Type B pancreatic cell (in vitro differentiated cells): ENCODE measurements at places on chromosomes 12 and 14. TPM values are rescaled to one million over a fixed set of nuclear protein-coding genes. Genes with fewer than 3 reads are reported as not detected.

KRT3 gene
- 0.68 and 2.3 TPM in 2 replicates for total RNA-seq

FOS gene
- total RNA-seq: 214 and 974 TPM in 2 replicates

TOGARAM1 gene
- 20.2 and 21.2 TPM in 2 replicates for total RNA-seq

MGST1 gene
- total RNA-seq: 71.6 and 150 TPM in 2 replicates

TEX22 gene
- 0.76 and 4.1 TPM in 2 replicates for total RNA-seq

SIX1 gene
- total RNA-seq: 1.00 and 32.6 TPM in 2 replicates

RPS26 gene
- total RNA-seq: 20.2 and 38.7 TPM in 2 replicates

TRPV4 gene
- total RNA-seq: 2.1 and 3.1 TPM in 2 replicates

KRT6C gene
- 0.19 and 0.31 TPM in 2 replicates for total RNA-seq

TMPRSS12 gene
- 0.45 TPM in 1 of 2 replicates, not detected in the other for total RNA-seq

BRI3BP gene
- total RNA-seq: 18.1 and 19.0 TPM in 2 replicates

NEUROD4 gene
- total RNA-seq: 1.6 and 3.3 TPM in 2 replicates

FOXN4 gene
- 2.0 and 2.6 TPM in 2 replicates for total RNA-seq

ERBB3 gene
- total RNA-seq: 76.5 and 176 TPM in 2 replicates

C12orf42 gene
- not detected in 2 replicates for total RNA-seq

C12orf50 gene
- 0.17 TPM in 1 of 2 replicates, not detected in the other for total RNA-seq

HOXC4 gene
- 6.7 and 47.9 TPM in 2 replicates for total RNA-seq

P2RX7 gene
- total RNA-seq: 1.9 TPM in 1 of 2 replicates, not detected in the other

DBX2 gene
- total RNA-seq: 0.10 TPM in 1 of 2 replicates, not detected in the other

VDR gene
- total RNA-seq: 0.77 and 1.5 TPM in 2 replicates

FGF23 gene
- total RNA-seq: 0.10 TPM in 1 of 2 replicates, not detected in the other

CCDC77 gene
- total RNA-seq: 17.8 and 24.1 TPM in 2 replicates

ASB8 gene
- 27.0 and 29.5 TPM in 2 replicates for total RNA-seq

RIPK3 gene
- 5.6 and 7.5 TPM in 2 replicates for total RNA-seq

BBOF1 gene
- total RNA-seq: 6.6 and 9.0 TPM in 2 replicates

GPRC5A gene
- 152 and 1,119 TPM in 2 replicates for total RNA-seq

L3HYPDH gene
- total RNA-seq: 15.3 and 18.2 TPM in 2 replicates

PLA2G1B gene
- total RNA-seq: not detected in 2 replicates
